ENCODE measurements at places on chromosomes 6 and 20.
A peak's percentile ranks its signal among the peaks of the same experiment; 100 is the strongest.

GRCh38 chr6:42935322-42935721, 6.0 kb downstream of the CNPY3 start:
- DNase-seq, result no peak

- DNase-seq, result no peak
These were observed 245.1 kb downstream of the MYLK4 start for GRCh38 chr6:2505624-2506023.

DNA sequence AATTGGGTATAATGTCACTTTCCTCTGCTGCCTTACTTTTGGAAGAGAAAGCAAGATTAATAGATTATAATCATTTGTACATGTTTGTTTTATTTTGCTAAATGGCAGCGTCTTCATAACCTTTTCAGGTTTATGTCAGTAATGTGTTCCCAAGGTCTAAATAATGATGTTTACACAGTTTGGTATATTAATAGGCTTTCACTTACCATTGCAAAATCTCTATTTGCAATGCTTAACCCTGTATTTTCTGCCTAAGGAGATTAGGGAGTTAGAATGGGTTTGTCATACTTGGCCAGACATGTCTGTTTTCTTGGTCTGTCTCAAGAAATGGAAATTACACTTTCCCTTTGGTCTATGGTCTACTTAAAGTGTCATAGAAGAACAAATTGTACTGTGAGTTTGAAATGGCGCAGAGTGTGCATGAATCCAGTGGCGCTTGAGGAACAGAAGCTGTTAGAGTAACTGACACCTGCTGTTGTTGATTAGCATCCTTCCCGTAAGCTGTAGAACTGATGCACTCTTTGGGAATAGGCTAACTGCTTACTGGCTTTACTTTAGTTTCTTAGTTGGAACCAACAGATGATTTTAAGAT, 261.1 kb downstream of the SAMD5 start:
- no peak for DNase-seq

DNA sequence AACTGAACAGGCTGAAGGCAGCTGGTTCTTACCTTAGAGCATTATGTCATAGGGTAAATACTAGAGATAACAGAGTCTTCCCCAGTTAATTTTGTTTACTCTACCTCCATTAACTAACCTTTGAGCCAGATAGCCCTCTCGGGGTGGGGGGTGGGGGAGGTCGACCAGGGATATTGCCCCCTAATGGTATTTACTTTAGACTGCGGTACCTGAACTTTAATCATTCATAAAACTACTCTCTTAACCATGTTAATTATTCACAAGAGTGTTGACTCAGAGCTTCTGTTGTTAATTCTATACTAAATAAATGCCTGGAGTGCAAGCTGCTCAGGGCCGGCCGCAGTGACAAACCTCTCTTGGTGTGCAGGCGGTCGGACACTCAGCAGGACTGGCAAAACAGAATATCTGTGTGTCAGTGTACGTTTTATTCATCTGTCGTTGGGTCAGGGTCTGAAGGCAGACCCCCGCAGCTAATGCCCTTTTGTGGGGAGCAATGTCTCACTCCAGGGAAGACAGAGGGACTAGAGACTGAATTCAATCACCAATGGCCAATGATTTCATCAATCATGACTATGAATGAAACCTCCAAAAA, 152.4 kb upstream of the COL21A1 start:
- DNase-seq, result no peak

GRCh38 chr6:117008618-117009017, 131.6 kb downstream of the RFX6 start:
- no peak for DNase-seq

GRCh38 chr6:72619883-72620696, 1.8 kb upstream of the KCNQ5 start:
- peak; percentile 69 for DNase-seq

- DNase-seq, result no peak
These were observed 47.6 kb downstream of the CD109 start for GRCh38 chr6:73743556-73743955.

GRCh38 chr20:54506643-54507042, 31.2 kb downstream of the DOK5 start:
- DNase-seq, result no peak

GRCh38 chr6:142444376-142444775, 142.6 kb downstream of the ADGRG6 start:
- DNase-seq, result no peak

GRCh38 chr6:55528624-55529023, 50.4 kb downstream of the HMGCLL1 start:
- no peak for DNase-seq

GRCh38 chr20:1888796-1889463, 6.3 kb upstream of the SIRPA start:
- no peak for DNase-seq

- DNase-seq, result no peak
These were observed 213.7 kb downstream of the ANKRD60 start for GRCh38 chr20:58014628-58015315.

- no peak for DNase-seq
These were observed 101.1 kb downstream of the ZFAND3 start for GRCh38 chr6:37920667-37921066.

- no peak for DNase-seq
These were observed 10.9 kb upstream of the MRS2 start for GRCh38 chr6:24391756-24392405.

DNA sequence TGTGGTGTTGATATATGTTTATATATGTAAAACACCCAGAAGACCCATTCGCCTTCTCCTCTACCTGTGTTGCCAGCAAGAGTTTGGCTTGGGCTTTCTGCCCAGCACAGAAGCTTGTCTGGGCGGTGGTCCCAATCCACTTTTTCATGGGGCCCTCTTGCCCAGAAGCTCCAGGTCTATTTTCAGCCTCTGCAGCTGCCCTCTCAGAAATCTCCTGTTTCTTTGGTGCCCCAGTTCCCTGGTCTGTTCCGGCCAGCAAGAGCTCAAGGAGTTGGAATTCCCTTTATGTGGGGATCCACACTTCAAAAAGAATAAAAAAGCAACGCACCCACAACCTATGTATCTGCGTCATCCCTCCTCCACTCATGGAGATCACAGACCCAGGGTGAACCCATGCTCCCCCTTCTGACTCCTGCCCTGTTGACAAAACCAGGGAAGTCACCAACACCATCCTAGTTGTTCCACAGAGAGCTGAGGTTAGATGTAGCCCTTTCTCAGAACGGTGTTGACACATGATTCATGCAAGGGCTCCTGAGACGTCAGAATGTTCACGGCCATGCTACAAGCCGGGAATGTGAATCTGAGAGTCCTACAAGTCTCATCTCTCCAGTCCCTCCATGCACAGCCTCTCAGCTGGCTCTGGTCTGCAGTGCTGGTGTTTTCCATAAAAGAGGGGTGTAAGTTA, 156.8 kb upstream of the RIN2 start:
- DNase-seq, result no peak

GRCh38 chr20:49510562-49511122, 28.2 kb upstream of the KCNB1 start:
- no peak for DNase-seq

DNA sequence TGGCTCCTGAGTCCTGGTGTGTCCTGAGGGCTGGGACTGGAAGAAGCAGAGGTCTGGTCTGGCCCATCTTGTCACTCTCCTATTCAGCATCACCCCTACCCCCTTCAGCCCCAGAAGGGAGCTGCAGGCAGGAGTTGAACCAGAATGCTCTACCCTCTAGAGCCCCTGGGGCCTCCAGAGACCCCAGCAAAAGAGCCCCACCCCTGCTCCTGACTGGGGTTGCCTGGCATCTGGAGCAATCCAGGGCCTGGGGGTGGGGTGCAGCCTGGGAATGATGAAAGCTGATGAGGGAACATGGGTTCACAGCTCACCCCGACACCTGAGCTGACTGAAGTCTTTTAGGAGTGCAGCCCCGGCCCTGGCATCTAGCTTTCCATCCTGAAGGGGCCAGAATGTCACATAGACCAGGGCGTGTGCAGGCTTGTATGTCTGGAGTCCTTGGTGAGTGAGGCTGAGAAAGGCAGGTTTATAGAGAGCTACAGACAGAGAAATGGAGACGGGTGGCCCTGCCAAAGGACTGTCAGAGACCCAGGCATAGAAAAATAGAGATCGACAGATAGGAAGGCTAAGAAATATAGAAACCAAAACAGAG, 12.2 kb downstream of the FGD2 start:
- DNase-seq, result no peak

GRCh38 chr6:170067923-170068360, 222.9 kb downstream of the DLL1 start:
- DNase-seq, result no peak

DNA sequence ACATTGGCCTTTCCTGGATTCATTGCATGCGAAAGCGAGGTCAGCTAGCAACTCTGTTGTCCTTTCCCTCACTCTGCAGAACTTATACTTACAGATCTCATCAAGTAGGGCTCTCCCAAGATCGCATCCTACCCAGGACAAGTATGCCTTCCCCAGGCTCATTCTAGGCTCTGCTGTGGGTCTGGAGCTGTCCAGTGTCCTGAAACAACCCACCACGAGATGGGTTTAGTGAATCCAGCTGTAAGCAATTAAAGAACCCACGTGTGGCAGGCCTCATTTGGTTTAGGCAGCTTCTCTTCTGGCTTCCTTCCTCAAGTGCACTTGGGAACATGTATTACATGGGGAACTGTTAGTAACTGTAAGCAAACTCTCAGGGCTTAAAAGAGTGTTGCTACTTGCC, 406.5 kb upstream of the CHD6 start:
- DNase-seq, result no peak
